ENCODE measurements at places on chromosomes 13 and 19.

DNA sequence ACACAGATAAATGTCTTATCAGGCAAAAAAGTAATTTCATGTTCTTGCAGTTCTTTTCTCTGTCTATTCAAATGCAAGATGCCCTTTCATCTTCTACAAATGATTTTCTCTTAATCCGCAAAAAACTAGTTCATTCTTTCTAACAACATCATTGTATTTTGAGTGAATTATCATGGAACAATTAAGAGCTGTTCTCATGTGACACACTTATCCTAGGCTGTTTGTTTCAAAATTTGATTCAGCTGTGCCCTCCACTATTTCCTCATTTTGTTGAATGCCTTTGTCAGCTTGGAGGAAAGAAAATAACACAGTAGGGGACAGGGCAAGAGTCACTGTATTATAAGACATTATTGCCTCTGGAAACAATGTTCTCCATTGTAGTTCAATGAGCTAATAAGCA lies 396.9 kb downstream of the KCTD12 start:
- DNase-seq: no peak

DNA sequence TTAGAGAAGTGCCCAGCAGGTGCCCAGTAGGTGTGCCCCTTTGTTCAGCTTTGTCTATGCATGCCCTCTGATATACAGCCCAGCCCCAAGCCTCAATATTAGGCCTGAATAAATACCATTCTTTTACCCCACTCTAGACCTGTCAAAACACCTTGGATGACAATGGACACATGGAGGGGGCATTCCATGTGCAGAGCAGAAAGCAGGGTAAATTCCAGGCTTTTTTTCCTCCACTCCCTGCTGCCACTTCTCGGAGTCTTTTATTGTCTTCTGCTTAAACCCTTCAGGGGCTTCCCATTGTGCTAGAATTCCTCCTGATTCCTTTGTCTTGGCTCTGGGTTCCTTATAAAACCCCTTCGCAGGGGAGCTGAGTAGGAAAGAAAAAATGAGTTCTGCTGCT lies 5.8 kb upstream of the FRY start:
- no peak for DNase-seq

DNA sequence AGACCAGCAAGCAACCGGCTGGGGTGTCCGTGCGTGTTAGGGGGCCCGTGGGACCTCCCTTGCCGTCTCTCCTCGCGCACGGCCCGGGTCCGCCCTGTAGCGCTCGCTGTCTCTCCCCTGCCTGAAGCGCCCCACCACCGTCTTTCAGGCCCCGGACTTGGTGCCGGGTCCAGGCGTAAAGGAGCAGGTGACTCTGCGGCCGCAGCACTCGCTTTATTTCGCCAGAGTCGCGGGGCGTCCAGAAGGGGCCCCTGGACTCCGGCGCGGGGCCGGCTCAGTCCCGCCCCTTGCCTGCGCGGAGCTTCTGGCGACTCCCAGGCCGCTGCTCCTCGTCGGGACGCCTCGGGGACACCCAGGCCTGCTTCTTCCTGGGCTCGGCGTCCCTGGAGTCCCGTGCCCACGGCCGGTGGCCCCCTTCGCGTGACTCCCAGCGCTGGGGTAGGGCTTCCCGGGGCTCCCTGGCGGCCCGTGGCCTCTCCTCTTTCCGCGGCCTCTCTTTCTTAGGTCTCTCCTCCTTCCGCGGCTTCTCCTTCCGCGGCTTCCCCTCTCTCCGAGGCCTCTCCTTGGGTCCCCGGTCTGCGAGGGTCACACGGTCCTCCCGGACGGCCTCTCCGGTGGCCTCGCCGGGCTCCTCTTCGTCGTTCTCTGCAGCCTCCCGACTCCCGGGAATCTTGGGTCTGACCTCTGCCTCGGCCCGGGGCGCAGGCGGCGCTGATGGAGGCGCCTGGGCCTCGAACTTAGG lies 3.1 kb downstream of the AMH start:
- no peak for DNase-seq

GRCh38 chr13:21338156-21338555 lies 120.9 kb downstream of the ZDHHC20 start:
- DNase-seq: no peak

DNA sequence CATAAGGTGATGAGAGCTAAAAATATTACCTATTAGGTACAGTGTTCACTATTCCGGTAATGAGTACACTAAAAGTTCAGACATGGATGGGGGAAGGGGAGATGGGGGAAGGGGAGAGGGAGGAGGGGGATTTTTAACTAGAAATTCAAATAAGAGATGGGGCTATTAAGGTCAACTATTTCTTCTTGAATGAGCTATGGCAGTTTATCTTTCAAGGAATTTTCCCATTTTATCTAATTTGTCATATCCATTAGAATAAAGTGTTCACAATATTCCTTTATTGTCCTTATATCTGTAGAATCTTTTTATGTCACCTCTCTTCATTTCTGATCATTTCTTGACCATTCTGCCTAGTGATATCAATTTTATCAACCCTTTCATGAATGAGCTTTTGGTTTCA lies 362.4 kb downstream of the SUCLA2 start:
- no peak for DNase-seq

DNA sequence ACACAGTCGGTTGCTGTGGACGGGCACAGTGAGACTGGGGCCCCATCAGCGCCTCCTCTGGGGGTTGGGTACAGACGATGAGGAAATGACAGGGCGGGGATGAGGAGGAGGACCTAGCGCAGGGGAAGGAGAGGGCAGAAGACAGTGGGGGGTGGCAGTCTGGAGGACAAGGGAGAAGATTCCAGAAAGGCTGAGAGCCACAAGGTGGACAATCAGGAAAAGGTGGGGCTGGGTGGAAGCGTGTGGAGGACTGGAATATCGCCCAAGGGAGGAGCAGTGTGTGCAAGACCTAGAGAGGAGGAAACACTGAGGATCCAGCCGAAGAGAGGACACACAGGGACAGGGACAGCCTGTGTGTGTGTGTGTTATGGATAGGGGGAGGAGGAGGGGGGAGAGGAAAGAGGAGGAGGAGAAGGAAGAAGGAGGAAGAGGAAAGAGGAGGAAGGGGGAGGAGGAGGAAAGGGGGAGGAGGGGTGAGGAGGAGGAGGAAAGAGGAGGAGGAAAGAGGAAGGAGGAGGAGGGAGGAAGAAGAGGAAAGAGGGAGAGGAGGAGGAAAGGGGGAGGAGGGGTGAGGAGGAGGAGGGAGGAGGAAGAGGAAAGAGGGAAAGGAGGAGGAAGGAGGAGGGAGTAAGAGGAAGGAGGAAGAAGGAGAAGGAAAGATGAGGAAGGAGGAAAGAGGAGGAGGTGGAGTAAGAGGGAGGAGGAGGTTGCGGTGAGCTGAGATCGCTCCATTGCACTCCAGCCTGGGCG lies 15.8 kb upstream of the GARIN5A start:
- peak; percentile 50 for DNase-seq

GRCh38 chr13:90951663-90952062 lies 395.8 kb upstream of the MIR17HG start:
- DNase-seq: no peak

DNA sequence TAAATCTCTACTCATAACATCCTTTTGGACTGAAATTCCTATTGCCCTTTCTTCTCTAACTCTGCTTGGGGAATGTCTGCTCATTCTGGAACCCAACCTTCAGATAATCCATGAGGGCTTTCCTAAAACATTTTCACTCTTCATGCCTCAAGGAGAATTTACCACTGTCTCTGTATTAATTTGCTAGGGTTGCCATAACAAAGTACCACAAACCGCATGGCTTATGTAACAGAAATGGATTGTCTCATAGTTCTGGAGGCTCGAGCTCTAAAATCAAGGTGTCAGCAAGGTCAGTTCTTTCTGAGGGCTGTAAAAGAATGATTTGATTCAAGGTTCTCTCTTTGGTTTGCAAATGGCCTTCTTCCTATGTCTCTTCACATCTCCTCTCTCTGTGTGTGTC lies 209.7 kb downstream of the LACC1 start:
- DNase-seq: no peak

DNA sequence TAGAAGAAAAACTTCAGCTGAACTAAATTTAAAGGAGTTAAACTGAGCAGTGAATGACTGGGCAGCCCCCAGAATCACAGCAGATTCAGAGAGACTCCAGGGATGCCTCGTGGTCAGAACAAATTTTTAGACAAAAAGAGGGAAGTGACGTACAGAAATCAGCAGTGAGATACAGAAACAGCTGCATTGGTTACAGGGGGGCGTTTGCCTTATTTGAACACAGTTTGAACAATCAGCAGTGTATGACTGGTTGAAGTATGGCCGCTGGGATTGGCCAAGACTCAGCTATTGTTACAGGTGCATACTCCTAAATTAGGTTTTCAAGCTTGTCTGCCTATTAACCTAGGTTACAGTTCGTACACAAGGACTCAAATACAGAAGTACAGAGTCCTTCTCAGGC lies 2.2 kb upstream of the SPRYD7 start:
- no peak for DNase-seq

GRCh38 chr19:23098286-23098685 lies 18.5 kb upstream of the ZNF730 start:
- no peak for DNase-seq

DNA sequence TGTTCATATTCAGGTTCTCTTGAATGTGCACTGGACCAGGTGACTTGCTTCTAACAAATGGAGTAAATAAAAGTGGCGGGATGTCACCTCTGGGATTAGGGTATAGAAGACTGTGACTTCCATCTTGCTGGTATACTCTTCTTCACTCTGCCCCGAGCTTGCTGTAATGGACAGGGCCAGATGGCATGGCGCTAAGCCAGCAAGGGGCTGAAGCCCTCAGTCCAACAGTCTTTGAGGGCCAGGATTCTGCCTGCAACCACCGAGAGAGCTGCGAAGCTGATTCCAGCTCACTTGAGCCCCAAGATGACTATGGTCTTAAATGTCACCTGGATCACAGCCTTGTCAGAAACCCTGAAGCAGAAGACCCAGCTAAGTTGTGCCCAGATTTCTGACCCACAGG lies 600.0 kb downstream of the FGF9 start:
- DNase-seq: no peak

DNA sequence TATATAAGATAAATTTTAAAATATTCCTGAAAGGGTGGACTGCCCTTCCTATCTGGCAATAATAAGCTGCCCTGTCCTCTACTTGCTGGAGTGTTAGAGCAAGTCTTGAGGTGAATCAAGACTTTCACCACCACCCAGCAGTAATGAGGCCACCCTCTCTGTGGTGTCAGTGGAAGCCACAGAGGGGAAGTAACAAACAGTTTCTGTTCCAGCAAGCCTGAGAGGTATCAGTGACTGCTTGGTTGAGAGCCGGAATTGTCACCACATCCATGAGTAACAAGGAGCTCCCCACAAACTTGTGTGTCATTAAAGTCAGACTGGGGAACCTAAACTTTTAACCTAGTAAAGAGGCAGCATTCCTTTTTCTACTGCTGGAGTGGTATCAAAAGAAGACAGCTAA lies 532.7 kb upstream of the SPRY2 start:
- DNase-seq: no peak

- DNase-seq: no peak
These were observed 650.8 kb upstream of the GPC6 start for GRCh38 chr13:92575777-92576176.

- DNase-seq: peak; percentile 74
These were observed at the start of gene EPSTI1 for GRCh38 chr13:42991898-42992763. Gene EPSTI1 (minus strand): TSS chr13:42992241. CDS start chr13:42992165, 76 bp downstream.

DNA sequence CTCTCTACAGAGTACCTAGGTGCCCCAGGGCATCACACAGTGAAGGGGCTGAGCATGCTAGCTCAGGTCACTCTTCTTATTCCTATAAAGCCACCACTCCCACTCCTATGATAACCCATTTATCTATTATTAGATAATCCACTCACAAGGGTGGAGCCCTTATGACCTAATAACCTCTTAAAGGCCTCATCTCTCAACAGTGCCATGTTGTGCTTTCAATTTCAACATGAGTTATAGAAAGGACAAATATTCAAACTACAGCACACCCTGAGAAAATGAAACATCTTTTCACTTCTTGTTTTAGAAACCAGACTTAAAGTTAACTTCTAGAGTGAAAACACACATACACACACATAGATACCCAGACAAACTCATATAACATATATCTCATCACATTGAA lies 1494.9 kb upstream of the MIR17HG start:
- no peak for DNase-seq

GRCh38 chr13:50948601-50949000 lies 39.0 kb downstream of the RNASEH2B start:
- DNase-seq: no peak

DNA sequence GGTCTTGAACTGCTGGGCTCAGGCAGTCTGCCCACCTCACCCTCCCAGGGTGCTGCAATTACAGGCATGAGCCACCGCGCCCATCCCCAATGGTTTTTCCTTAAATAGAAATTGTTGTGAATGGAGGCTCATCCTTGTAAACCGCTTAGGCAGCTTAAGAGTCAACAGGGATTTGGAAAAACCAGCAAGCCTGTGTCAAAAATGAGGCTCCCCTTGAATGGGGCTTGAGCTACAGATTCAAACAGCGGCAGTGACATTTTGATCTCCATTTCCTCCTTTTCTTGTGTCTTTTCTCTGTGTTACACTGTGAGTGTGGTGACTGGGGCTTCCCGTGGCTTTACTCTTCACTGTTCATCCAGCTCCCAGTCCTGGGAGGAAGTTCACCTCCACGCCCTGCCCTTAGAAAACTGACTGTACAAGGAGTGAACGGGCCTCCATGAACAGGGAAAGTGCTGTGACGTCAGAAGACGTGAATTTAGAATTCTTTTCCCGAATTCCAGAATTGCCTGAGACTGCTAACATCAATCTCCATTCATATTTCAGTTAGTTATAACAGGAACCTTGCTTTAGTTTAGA lies 15.3 kb upstream of the RAB8A start:
- no peak for DNase-seq

- no peak for DNase-seq
These were observed 270.9 kb downstream of the LMO7 start for GRCh38 chr13:75907044-75907443.

DNA sequence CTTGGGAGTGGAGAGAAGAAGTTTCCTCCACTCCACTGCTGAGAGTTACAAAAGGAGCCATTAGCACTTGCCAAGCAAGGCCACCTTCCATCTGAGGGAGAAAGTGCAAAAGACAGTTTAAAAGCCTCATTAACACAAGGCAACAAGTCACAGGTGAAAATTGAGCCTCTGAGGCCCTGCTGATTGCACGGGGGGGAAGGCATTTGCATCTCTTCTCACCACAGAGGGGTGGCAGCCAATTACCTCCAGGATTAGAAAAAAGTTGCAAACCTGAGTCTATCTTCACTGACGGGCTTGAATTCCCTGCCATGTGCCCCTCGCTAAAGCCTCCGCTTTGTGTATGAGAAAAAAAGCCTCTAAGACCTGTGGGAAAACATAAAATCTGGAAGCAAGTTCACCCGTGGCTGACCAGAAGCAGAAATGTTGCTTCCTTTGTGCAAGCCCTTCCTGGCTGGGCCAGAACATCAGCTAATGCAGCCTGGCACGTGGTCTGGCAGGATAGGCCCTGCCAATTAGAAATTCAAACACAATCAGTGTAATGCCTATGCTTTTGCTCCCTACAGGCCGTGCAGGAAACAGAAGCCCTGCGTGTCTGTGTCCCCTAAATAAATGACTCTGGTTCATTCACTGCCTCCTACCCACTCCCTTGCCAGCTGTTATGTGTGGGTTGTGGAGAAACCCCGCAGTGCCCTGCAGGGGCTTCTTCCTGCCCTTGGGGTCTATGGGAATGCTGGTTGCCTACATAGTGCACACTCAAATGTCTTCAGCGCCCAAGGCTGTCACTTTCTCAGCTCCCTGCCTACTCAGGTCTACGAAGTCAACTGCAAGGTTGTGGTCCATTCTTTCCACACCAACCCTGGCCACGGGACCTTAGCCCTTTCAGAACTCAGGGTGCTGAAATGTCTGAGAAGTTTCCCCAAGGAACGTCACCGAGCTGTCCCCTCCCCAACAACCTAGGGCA lies 150.2 kb downstream of the UQCRFS1 start:
- no peak for DNase-seq

GRCh38 chr13:45847554-45848224 lies 3.9 kb downstream of the SIAH3 start:
- DNase-seq: peak; percentile 23

Data from stimulated activated CD4-positive, alpha-beta T cell treated with anti-CD3 and anti-CD28 coated beads, Interleukin-2, amount 100 ng/mL, for 24 hours (primary cell).